ENCODE measurements at places on chromosomes 2 and 18.

DNA sequence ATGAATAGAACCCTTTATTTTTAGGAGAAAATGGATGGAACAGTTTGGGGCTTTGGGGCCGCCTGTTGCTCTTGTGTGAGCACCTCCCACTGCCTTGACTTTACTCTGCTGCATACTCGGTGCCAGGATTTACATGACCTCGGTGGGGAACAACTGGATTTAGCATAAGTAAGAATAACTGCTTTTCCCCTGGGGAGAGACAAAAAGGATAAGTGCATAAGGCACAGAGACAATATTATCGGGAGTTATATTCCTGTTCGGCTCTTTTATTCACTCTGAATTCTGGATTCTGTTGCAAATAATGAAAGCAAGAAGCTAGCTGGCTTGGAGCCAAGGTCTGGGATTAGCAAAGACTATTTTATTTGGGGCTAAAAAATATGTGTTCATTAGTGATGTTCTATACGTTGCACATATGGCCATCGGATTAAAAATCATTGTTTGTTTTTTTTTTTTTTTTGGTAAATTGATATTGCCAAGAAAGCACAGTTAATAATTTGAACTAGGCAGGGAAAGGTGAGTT lies 69.8 kb downstream of the CYBRD1 start:
- DNase-seq = no peak

DNA sequence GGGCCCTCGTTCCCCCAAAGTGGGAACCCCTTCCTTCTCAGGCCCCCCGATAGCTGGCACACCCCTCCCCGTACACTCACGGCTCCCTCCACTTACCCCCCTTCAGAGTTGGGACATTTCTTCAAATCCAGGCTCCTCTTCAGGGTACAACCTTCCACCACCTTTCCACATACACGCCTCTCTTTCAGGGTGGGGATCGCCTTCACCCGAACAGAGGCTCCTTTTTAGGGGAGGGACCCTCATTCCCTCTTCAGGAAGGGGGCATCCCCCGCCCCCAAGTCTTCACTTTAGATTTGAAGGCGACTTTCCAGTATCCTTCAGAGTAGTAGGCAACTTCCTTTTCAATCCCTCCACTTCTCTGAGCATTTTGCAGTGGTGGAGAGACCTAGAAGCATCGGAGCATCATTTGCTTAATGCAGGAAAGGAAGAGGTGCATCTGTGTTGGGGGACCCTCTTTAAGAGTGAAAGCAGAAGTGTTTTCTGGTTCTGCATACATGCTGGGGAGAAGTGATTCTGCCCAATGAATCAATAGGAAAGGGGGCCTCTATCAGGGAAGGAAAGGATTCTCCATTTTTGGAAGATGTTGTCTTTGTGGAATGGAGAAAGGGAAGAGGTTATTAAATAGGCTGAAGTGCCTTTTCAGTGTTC lies 845 bp downstream of the EML4 start:
- no peak for DNase-seq

- DNase-seq = no peak
Measured at GRCh38 chr2:111227716-111228141, 107.0 kb downstream of the BCL2L11 start.

DNA sequence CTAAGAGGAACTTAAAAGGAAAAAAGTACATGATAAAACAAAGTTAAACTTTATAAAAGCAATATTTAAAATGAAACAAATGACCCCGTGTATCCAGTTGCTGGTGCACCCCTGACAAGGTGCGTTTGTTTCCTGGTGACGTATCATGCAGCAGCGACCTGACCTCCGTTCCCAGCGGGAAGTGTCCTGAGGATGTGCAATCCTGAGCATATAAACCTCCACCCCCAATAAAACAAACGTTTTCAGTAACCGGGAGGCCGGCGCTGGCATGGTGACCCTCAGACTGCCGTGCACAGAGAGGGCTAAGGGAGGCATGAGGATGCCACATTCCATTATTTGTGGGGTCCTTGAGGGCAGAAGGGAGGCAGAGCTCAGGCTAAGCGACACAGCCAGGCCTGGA lies 14.8 kb downstream of the SLC66A2 start:
- no peak for DNase-seq

- DNase-seq = no peak
Measured at GRCh38 chr2:75476761-75477160, 84.0 kb downstream of the EVA1A start.

DNA sequence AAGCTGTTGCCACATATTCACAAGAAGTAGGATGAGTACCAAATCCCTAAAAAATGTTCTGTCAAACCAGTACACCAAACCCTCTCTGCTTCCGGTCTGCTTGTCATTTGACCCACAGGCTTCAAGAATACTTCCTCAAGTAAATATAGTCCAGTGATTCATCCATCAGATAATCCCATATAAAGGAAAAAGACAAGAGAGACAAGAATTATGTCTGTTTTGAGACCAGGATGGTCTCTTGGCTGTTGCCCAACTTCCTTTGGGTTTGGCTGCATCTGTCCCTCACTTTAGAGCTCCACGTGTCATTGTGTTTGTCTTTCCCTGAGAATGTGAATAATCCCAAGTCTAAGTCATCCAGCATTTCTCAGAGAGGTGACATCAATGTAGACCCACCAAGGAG lies 91.5 kb upstream of the NRP2 start:
- no peak for DNase-seq

DNA sequence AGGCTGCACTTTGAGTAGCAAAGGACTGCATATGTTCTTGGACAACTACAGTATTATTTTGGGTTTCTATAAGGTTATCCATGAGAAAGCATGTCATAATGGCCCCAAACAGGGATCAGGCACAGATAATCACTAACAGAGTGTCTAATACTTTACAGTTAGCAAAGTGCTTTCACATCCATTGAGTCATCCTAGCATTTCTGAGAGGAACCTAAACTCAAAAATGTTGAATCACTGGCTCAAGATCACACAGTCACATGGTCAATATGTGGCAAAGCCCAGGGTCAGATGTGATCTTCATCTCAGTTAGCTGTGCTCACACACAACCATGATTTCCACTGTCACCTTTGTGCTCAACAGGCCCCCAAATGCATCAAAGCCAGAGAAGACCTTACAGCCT lies 156.1 kb upstream of the VRK2 start:
- DNase-seq = no peak

GRCh38 chr2:172674034-172674967 lies 61.3 kb upstream of the RAPGEF4 start:
- peak; percentile 9 for DNase-seq

DNA sequence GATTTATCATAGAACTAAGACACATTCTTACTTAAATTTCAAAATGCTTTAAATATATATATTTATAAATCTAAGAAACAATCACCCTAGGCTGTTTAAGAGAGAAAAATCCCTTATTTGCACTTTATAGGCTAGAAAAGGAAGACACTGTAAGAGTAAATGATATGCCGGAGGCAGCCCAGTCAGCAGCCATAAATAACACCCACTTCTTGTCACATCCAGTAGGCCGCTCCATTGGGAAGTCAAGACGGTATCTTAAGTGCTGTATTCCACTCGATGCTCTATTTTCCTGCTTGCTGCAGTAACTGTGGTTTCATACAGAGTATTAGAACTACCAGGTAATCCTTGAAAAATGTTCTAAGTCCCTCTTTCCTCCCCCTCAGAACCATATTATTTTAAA lies 57.9 kb downstream of the ABCA12 start:
- DNase-seq = no peak

- no peak for DNase-seq
Measured at GRCh38 chr2:28979041-28979440, 2.1 kb upstream of the TOGARAM2 start.

- DNase-seq = no peak
Measured at GRCh38 chr2:99863236-99863902, 279.0 kb downstream of the AFF3 start.

- no peak for DNase-seq
Measured at GRCh38 chr2:217186668-217187159, 326.9 kb upstream of the TNP1 start.

DNA sequence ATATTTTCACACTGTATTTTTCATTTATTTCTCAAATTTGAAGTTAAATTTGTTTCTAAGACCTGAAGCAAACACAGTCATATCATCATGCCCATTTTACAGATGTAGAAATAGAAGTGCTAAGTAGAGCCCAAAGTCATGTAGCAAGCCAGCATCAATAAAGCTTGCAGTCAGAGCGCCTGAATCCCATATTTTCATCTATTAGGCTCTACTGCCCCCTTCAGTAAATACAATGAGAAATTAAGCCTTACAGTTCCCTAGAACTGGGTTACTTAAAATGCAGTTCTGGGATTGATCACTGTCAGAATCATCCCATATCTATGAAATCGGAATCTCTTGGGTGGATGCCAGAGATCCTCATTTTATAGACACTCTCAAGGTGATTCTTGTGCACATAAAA lies 419.9 kb downstream of the TGIF1 start:
- DNase-seq = no peak

- DNase-seq = no peak
Measured at GRCh38 chr2:194674043-194674442, 983.0 kb upstream of the SLC39A10 start.

DNA sequence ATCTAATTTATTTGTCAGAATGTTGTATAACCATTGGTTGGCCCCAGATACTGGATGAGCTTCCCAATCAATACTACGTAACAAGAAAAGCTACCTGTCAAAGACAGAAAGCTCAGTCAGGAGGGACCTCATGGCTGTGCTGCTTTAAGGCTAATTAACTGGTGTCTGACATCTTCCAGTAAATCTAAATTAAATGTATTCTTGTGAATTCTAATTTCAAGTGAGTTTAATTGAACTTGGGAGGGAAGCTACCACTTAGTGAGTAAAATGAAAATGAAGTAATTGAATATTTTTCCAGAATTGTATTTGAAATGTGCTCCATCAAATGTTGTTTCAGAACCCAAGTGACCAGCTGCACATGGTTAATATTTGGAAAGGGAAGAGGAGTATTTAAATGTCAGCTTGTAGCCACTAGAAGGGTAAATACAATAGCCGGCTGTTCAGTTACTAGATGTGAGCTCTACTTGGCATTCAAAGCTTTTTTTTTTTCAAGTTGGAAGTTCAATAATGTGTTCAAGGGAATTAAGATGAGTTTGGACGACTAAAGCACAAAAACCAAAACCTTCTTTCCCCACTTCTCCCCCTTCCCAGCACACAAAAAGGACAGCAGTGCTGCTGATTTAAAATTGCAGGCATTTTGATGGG lies 62.0 kb downstream of the GPR39 start:
- no peak for DNase-seq

DNA sequence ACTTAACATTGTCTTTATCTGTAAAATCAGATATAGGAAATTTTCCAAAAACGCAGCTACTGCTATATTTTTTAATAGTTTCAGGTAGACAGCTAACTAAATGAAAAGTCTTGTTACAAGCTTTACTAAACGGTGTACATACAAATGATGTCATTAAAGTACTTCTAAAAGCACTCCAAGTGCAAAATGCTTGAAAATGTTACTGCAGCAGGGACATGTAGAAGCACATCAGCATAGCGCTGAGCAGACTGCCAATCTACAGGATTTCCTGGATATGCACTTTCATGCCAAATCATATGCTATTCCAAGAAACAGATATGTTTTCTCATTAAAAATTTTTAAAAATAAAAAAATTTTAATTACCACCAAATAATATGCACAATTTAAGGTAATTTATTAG lies 61.7 kb downstream of the SMAD2 start:
- DNase-seq = no peak

- no peak for DNase-seq
Measured at GRCh38 chr2:10103179-10103578, 19.4 kb upstream of the RRM2 start.

DNA sequence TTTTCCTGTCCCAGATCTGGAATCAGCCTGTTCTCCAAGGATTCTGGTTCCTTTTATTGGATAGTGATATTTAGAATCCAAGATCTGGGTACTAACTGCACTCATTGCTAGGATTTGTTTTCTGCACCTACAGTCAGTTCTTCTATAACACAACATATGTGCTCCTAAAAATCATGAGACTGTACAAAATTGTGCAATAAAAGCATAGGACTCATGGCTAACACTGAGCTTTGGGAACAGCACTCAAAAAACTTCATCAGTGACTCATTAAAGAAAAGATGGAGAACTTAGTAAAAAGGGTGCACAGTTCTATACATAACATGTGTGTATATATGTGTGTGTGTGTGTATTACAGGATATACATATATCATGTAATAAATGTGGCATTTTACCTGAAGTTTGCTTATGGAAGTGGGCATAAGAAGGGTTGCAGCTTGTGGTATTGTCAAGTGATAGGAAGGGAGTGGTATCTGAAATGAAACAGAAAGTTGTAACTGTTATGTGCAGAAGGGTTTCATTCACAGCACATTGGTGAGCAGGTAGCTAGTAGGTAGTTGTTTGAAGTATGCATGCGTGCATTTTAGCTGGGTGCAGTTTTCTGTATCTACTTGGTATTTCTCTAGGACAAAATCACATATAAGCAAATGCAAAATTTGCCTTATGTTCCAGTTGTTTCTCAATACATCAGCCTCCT lies 5.9 kb upstream of the SCYGR2 start:
- DNase-seq = no peak

DNA sequence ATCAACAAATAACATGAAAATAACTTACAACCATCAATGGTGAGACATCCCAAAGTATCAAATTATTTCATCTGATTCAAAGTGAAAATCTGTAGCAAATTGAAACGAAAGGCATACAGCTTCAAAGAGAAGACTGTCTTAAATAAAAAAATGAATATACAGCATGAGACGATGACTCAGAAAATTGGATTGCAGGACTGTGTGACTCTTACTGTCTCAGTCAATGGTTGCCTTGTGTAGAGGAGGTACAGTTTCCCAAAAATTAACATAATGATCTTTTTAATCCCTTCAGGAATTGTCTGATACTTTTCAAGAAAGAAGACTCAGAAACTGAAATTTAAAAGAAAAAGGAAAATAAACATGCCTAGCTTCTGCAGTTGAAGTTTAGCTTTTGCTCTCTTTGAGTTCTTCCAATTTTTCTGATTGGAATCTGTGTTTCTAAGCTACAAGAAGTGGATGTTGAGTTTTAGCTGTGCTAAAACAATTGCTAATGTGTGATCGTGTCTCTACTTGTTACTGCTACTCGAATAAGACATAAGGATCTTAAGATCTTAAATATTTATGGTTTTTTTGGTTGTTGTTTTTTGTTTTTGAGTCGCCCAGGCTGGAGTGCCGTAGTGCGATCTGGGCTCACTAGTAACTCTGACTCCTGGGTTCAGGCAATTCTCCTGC lies 41.1 kb upstream of the EPB41L3 start:
- no peak for DNase-seq

GRCh38 chr2:151111599-151112278 lies 149.9 kb downstream of the RBM43 start:
- DNase-seq = no peak

- peak; percentile 49 for DNase-seq
Measured at GRCh38 chr2:100554798-100555407, 7.9 kb upstream of the PDCL3 start.

DNA sequence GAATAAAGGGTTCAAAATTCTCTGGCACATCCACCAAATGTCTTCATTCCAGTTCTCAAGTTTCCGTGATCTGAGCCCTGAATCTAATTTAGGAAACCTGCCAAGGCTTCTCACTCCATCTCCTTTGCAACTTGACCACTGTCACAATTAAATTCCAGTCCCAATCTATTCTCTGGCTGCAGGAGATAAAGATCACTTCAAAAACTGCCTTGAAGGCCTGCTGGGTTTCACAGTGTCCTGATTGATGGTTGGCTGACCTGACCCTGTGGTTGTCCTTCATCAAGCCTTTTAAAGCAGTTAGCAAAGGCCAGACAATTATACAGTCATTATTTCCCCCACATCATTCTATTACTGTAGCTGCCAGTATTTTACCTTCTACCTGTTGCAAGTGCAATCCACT lies 60.3 kb upstream of the DNAJC10 start:
- no peak for DNase-seq

GRCh38 chr2:97699765-97700444 lies 13.5 kb upstream of the ZAP70 start:
- peak; percentile 68 for DNase-seq

Data from CD4-positive, alpha-beta T cell treated with Interleukin-4 for 4 hours (primary cell).